ENCODE measurements at places on chromosomes 13 and 19.

- DNase-seq, result no peak
These were observed 13.3 kb downstream of the MKNK2 start for GRCh38 chr19:2037651-2038255.

- DNase-seq, result no peak
These were observed 104.6 kb upstream of the VSTM2B start for GRCh38 chr19:29421196-29421545.

- DNase-seq, result no peak
These were observed 92.0 kb downstream of the HS6ST3 start for GRCh38 chr13:96181911-96182310.

DNA sequence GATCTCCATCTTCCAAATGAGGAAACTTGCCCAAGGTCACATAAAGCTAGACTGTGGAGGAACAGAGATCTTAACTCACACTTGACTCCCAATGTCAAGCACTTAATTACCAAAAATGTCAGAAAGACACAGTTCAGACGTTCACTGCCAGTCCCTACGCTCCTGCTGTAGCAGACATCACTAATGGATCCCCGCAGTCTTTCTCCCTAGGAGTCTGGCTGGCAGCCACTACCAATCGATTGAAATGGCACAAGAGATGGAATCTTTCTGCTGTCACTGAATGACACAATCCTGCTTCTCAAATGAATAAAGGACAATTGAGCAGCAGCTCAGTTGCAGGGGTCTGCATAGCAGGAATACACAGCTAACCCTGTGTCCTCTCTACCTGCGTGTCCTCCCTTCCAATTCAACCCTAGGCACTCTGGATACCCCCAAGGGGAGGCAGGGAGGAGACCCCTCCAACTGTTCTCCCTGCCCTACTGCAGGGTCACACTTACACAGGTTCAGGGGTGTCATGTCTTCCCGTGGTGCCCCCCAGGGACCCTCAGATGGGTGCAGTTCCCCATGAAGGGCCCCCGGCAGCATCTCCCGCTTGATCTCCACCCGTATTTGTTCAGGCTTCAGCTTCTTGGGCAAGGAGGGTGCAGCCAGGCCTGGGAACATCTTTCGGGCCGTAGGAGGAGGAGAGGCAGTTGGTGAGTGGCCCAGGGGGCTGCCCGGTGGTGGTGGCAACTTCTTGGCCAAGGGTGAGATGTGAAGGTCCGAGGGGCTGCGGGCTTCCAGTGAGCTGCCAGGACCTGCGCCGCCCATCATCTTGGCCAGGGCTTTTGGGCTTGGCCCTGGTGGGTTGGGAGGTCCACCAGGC lies 7.9 kb upstream of the AKAP8L start:
- DNase-seq, result no peak

GRCh38 chr19:13169769-13170168 lies 19.6 kb downstream of the IER2 start:
- no peak for DNase-seq

DNA sequence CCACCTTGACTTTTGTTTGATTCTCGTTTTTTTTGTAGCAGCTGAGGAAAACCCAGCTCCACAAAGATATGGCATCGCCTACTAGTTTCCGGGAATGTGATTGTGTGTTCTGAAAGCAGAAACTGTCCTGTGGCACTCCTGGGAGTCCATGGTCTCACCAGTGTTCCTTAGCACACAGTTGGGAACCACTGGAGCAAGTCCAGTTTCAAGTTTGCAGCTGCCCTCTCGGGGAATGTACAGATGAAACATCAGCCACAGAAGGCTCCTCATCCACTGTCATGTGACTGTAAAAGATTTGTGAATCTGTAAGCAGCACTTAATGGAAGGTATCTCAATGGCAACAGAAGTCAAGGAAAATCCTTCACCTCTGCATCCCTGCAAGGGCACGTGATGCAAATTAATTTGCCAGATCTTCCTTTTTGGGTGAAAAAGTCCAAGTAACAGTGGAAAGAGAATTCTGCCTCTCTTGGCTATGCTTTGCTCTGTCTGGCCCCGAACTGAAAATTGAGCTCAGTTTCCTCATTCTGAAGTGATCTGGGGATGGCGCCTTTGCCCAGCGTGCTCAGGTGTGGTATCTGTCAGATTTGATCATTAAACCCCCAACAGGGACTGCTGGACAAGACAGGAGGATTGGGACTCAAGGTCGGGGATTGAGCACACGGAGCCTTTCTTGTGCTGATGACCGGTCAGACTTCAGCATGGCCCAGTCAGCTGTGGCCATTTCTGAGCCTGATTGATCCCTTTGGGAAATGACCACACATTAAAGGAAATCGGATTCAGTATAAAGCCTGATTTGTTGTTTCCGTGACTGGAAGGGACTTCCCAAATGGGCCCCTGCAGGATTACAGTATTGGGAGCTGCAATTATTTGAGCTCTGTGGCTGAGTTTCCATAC lies 58.8 kb downstream of the ING1 start:
- DNase-seq, result no peak

GRCh38 chr13:26179344-26179743 lies 42.8 kb downstream of the RNF6 start:
- no peak for DNase-seq

- DNase-seq, result no peak
These were observed 28.2 kb downstream of the LAIR2 start for GRCh38 chr19:54530866-54531265.

DNA sequence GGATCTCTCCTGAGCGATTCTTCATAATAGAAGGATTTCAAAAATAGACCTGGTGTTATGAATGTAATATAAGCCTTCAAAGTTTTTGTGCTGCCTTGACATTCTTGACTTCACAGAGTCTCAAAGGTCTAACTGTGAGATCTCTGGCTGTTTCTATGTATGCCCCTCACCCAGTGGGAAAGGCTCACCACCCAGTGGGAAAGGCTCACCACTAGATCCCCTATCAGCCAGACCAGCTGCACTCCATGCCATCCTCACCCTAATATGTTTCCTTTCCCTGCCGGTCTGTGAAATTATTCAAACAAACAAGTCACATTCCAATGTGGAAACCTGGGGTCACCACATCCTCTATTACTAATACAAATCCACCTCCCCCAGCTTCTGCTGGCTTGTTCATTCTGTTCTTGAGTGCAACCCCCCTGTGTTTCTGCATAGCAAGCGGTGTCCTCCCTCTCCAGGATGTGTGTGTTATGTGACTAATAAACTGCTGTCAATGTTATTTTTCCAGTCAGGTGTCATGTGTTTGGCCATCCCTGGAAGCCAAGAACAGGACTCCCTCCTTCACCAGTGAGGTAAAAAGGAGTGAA lies 13.8 kb upstream of the SLITRK1 start:
- DNase-seq, result no peak

GRCh38 chr19:536031-536880 lies 4.7 kb downstream of the CDC34 start:
- DNase-seq, result no peak

Data from activated CD8-positive, alpha-beta memory T cell treated with anti-CD3 and anti-CD28 coated beads for 1 hour (primary cell).